ENCODE measurements at places on chromosomes 2 and 18.

GRCh38 chr2:224359569-224359968 is 42.3 kb downstream of the FAM124B start:
- no peak for DNase-seq

- DNase-seq = no peak
Measured at GRCh38 chr18:33749834-33750233, 171.8 kb downstream of the ASXL3 start.

DNA sequence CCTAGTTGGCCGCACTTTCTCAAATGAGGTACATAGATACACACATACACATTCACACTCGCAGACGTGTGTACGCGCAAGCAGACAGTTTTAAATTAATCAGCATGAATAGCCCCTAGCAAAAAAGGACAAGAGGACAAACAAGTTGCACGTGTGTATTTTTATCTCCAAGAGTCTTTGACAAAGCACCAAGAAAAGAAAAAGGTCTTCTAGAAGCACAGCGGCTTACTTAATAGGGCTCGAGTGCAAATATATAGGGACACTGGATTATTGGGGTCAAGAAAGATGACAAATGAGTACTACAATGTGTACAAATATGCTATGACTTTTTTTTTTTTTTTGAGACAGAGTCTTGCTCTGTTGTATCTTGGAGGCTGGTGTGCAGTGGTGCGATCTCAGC is 1.7 kb upstream of the BCL2 start:
- DNase-seq = no peak

- DNase-seq = no peak
Measured at GRCh38 chr18:28791101-28791500, 614.2 kb upstream of the CDH2 start.

- DNase-seq = no peak
Measured at GRCh38 chr2:187962538-187962937, 329.1 kb upstream of the GULP1 start.

DNA sequence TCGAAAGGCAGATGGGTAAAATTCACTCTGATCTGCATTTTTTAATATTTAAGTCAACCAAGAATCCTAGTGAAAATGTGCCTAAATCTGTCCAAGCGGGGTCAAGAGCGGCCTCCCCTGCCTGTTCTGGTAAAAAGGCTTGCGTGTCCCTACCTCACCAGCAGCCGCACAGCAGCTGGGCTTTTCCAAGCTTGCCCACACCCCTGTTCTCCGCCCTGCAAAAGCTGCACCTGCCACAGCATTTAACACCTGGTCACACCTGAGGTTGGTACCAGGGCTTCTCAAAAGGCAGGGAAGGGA is 25.8 kb upstream of the TMEM182 start:
- DNase-seq = no peak

DNA sequence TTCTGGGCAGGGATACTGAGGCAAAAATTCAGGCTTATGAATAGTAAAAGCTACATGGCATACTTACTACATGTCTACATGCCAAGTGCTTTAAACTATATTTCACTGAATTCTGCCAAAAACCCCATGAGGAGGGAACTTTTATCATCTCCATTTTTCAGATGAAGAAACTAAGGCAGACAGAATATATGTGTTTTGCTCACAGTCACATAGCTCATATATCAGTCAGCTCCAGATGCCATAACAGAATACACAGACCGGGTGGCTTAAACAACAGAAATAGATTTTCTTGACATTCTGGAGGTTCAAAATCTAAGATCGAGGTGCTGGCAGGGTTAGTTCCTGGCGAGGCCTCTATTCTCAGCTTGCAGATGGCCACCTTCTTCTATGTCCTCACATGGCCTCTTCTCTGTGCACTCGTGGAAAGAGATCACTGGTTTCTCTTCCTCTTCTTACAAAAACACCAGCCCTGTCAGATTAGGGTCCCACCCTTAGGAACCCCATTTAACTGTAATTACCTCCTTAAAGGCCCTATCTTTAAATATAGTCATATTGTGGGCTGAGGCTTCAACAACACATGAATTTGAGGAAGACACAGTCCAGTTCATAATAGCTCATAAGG is 27.1 kb upstream of the CREB1 start:
- no peak for DNase-seq

DNA sequence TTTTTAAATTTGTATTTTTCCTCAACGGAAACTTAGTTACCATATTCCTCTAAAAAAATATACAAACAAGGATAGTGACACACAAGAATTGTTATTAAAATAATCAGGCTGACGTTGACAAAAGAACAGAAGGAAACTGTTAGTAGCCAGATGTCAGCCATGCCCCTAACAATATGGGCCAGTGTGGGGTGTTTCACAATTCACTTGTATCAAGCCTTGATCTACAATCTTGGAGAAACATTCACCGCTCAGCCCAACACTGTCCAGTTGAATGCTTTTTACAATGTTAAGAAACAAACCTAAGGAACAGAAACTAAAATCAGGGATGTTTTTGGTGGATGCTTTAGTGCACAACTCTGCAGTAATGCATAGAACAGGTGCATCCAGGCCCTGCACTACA is 44.6 kb downstream of the TMEFF2 start:
- no peak for DNase-seq

- DNase-seq = peak; percentile 16
Measured at GRCh38 chr2:109269706-109270504, 140.9 kb downstream of the SH3RF3 start.

DNA sequence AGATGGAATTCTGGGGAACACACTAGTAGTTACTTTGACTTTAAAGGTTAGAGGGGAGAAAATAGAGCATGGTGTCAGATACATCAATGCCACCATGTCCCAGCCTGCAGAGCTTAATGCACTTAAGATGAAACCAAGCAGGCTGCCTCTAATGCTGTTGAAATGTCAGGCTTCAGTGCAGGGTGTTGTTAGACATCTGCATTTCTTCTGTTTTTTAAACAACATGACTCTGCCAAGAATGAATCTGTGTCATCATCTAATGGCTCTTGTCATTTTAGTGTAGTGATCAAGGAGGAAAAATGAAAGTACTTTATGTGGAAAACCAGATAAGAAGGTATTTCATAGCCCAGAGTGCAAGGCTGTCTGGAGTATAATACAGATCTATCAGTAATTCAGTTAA is 29.9 kb downstream of the LYPD1 start:
- no peak for DNase-seq

DNA sequence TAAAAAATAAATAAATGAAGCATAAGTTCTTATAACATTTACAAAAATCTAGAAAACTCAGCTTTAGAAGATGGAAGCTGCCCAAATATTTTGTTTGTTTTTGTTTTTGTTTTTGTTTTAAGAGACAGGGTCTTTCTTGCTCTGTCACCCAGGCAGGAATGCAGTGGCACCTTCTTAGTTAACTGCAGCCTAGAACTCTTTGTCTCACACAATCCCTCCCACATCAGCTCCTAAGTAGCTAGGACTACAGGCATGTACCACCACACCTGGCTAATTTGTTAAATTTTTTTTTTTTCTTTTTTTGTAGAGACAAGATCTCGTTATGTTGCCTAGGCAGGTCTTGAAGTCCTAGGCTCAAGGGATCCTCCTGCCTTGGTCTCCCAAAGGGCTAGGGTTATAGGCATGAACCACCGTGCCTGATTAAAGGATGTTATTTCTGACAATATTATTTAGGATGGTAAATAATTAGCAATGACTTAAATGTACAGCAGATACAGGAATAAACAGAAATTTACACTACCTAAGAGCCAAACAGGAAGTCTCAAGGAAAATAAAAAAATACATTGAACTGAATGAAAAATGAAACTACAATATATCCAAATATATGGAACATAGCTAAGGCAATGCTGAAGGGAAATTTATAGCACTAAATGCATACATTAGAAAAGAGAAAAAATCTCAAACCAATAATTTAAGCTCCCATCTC is 17.2 kb downstream of the SESTD1 start:
- DNase-seq = no peak

- DNase-seq = no peak
Measured at GRCh38 chr2:6864923-6865345, 773 bp downstream of the CMPK2 start.

DNA sequence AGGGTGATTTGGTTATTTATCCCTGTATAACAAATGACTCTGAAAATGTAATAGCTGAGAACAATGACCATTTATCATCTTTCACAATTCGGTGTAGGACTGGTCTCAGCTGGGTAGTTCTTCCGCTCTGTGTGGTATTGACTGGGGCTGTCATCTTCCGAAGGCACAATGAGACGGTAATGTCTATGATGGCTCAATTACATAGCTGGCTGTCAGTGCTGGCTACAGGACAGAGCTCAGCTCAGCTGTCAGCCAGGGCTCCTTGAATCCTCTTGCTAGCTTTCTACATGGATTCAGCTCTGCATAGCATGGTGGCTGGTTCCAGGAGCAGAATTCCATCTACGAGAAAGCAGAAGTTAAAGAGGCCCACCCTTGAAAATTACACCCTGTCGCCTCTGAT is 483.8 kb downstream of the TDRD15 start:
- no peak for DNase-seq

DNA sequence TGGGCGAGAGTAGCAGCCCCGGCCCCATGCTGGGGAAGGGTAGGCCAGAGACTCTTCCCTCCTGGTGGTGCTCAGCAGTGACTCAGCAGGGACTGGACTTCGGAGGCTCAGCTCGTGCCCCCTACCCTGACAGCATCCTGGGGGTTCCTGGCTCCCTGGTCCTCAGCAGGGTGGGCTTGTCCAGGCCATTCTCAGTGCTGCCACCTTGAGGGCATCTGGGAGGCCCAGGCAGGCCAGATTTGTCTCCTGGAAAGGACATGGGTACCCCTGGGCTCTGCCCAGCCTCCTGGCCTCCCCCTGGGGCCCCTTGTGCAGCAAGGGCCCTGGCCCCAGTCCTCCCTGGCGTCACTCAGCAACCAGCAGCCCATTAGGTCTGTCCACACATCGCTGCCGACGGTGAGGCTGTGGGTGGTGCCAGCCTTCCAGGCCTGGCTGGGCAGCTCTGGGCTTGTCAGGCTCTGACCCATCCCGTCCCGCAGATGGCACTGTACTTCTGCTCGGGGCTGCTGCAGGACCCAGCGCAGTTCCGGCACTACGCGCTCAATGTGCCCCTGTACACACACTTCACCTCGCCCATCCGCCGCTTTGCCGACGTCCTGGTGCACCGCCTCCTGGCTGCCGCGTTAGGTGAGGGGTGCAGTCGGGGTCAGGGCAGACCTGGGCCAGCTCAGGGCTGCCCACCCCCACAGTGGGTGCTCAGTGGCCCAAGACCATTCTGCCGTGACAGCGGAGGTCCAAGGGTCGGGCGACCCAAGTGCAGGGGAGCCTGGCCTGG is 45.0 kb upstream of the ALPP start:
- DNase-seq = no peak

- no peak for DNase-seq
Measured at GRCh38 chr2:62784341-62784740, 78.8 kb downstream of the EHBP1 start.

DNA sequence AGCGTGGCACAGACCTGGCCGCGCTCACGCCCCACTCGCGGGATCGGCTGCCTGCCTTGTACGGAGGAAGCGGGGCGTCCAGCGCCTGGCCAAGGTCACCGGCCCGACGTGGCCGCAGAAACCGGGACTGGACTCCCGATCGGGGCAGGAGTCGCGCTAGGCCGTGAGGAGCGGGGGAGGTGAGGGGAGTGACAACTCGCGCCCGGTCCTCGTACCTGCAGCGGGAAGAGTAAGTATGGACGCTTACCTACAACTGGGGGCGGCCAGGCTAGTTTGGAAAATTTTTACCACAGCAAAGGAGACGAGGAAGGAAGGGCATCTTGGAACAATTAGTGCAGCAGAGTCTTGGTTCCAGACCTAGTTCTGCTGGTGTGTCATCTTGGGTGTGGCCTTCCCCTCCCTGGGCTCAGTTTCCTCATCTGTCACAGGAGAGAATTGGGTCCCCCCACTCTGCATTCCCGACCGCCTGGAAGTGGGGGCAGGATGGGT is 693 bp downstream of the UBE2F start:
- DNase-seq = no peak

- DNase-seq = no peak
Measured at GRCh38 chr2:234864506-234864905, 87.3 kb upstream of the SH3BP4 start.

DNA sequence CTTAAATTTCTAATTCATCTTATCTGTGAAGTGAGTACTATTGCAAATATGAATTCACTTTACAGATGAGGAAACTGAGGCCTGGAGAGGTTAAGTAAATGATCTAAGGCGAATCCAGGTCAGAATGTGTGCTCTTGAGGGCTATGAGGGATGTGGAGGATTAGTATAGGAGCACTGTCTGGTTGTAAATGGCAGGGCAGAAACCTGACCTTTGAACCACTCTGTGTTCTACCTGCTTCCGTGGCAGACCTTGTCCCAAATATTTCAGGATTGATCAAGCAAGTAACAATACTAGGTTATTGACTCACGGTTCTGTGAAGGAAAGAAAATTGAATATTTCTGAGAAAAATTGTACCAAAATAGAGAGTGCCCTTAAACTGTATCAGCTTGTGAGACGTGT is 74.7 kb downstream of the PTPRM start:
- no peak for DNase-seq

Measured in epithelial cell of prostate (primary cell).